ENCODE measurements at places on chromosomes 6 and 20. TPM values are rescaled to one million over a fixed set of nuclear protein-coding genes. Genes with fewer than 3 reads are reported as not detected.
A peak's percentile ranks its signal among the peaks of the same experiment; 100 is the strongest.

DNA sequence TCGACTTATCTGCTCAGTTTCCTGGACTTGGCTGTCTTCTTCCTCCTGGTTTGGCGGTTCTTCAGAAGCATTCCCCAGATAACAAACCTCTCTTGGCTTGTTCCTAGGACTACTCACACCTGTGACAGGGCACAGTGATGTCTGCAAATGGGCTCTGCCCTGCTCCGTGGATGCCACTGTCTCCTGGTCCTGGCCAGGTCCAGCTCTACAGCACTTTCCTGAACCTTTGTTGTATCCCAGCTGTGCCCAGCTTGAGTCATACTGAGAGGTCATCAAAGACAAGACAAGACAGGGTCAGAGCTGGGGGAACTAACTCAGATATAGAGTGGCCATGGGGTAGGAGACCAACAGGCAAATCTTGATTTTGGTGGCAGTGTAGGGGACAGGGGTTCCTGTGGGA lies 102.7 kb upstream of the SLC22A23 start:
- H3K4me1 ChIP-seq: no peaks in the 10 kb centered on the region
- H3K4me3 ChIP-seq: no peak overlapping the region
- H3K36me3 ChIP-seq: no peaks in the 10 kb centered on the region
- H3K27me3 ChIP-seq: no peaks in the 10 kb centered on the region
- no peak for DNase-seq

DNA sequence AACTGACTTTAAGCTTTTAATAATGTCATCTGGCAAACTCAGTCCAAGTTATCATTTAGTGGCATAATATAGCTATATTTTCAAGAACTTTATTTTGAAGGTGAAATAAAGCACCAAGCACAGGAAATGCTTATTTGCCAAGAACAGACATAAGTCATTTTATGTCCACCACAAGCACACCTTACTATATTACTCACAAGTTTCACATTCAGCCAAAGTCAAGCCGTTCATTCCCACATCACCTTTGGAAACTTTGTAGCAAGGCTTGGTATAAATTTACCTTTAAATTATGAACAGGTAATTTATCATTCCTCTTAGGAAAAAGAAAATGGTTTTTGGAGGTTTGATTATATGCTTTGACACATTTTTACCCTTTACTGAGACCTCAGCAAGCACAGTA lies 236.8 kb upstream of the FKBP1C start:
- no peaks in the 10 kb centered on the region for H3K27me3 ChIP-seq
- no peaks in the 10 kb centered on the region for H3K4me1 ChIP-seq
- H3K36me3 ChIP-seq: no peaks in the 10 kb centered on the region
- H3K4me3 ChIP-seq: no peak overlapping the region
- H3K27ac ChIP-seq: no peak overlapping the region

RNF144B gene
- 24.8 TPM for total RNA-seq

- H3K27me3 ChIP-seq: no peaks in the 10 kb centered on the region
- H3K4me3 ChIP-seq: no peak overlapping the region
- no peak for DNase-seq
- H3K36me3 ChIP-seq: no peaks in the 10 kb centered on the region
- H3K27ac ChIP-seq: peak overlapping the region; percentile 57
Observed at GRCh38 chr6:36929607-36930006, 24.9 kb upstream of the PI16 start.

Measured in breast epithelium (tissue), 4 donors.